DMS 273 treated with DMSO at 0.1 percent for 48 hours (cell line): ENCODE measurements at places on chromosomes 1 and 21.

DNA sequence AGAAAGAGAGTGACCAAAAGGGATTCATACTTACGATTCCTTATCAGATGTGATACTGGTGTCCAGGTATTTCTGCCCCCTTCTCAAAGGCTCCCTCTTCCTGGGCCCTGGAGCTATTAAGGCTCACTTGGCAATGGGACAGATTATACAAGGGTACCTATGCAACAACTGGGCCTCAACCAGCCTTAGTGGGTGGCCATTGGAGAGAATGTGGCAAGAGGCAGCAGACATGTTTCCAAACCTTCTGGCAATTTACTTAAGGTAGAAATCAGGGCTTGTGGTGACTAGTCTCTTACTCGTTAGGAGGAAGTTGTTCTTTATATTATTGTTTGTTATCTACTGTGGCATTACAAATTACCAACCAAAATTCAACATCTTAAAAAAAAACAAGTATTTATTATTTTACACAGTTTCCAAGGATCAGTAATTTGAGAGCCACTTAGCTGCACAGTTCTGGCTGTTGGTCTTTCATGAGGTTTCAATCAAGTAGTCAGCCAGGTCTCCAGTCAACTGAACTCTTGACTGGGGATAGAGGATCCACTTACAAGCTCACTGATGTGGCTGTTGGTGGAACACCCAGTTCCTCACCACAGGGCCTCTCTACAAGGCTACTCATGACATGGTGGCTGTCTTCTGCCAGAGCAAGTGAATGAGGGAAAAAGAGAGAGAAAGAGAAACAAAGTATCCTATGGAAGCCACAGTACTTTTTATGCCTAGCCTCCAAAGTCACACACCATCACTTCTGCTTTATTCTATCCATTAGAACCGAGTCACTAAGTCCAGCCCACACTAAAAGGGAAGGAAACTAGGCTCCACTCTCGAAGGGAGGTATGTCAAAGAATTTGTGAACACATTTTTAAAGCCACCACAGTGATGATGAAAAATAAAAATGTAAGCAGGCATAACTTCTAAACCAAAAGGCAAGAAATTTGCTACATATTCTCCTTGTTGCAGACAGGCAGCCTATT is 10.7 kb downstream of the ZNF648 start:
- no peak for DNase-seq

DNA sequence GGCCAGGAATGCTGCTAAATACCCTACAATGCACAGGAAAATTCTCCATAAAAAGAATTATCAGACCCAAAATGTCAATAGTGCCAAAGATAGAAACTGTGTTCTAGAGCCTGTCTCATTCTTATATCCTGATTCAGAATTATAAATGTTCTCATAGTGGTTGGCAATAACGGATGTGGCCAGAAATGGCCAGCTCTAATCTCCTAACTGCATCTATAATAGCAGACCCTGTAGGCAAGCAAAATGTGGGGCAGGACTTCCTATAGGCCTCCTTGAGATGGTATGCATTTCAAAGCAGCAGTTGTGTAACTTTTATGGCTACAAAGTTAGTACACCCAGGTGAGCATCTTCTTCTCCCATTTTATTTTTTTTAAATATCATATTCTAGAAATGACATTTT is 95.9 kb upstream of the SGIP1 start:
- no peak for DNase-seq

DNA sequence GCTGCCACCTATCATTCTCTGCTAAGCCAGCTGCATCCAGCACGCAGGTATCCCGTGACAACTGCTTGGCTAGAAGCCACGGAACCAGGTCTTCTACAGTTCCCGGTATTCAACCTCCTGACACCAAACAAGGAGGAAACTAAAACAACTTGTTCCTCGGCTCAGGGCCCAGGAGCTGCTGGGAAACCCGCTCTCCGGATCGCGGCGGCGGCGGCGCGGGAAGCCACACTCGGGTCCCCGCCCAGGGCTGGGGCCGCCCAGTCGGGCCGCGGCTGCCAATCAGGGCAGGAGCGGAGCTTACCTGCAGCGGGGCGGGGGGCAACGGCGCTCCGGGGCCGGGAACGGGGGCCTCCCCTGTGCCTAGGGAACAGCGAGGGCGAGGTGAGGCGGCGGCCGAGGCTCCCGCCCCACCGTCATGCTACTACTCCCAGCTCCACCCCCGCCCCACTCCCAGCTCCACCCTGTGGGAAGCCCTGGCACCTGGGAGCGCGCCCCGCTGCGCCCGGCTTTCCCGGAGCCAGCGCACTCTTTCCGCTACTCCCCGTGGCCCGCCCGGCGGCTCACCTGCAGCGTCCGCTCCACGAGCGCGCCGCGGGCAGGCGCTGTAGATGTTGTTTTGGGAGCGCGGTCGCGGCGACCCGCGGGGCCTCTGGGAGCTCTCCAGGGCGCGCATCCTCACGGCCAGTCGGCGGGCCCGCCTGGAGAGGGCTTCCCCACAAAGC is 12.1 kb downstream of the IL24 start:
- DNase-seq = no peak

- no peak for DNase-seq
These were observed 856 bp upstream of the GREM2 start for GRCh38 chr1:240612811-240613210.

GRCh38 chr21:25541042-25541441 is 66.2 kb downstream of the MRPL39 start:
- no peak for DNase-seq

DNA sequence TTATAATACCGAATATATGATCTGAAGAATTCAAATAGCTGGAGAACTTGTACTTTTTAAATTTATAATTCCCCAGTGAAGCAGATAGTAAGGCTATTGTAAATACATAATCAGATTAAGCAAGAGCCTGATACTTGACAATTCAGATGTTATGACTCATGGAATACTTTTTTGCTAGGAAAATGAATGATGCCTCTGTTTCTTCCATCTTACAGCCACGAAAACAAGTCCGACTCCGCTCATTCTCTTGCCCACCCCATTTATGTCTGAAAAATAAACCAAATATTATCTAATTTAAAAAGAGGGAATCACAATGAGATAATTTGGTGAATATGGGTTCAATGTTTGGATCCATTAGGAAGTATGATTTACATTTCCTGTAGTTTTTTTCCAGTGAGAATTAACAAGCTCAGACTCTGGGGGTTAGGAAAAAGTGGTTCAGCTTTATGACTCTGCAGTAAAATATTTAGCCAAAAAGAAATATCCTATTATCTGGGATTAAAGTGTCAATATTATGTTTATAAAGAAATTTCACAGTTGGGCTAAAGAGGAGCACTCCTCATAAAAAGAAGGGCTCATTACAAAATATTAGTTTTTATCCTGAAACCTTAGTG is 50.4 kb upstream of the DAB1 start:
- DNase-seq = no peak
